ENCODE measurements at places on chromosomes 4 and X. TPM values are rescaled to one million over a fixed set of nuclear protein-coding genes. Genes with fewer than 3 reads are reported as not detected.

The CXCL13 gene
- 0.66 TPM for total RNA-seq

The NCAPG gene
- total RNA-seq, result 21.6 TPM

The TMSB15C gene
- total RNA-seq, result 12.6 TPM

The G6PD gene
- 33.1 TPM for total RNA-seq

The NAA11 gene
- total RNA-seq, result not detected

The UCHL1 gene
- 374 TPM for total RNA-seq

The BCOR gene
- total RNA-seq, result 110 TPM

The NPY1R gene
- total RNA-seq, result 12.4 TPM

The MND1 gene
- 4.0 TPM for total RNA-seq

The ZNF81 gene
- total RNA-seq, result 15.6 TPM

The BEND2 gene
- total RNA-seq, result 0.27 TPM

The TMEM164 gene
- 34.7 TPM for total RNA-seq

Measured in camera-type eye (tissue), 1 donor.